H1 (cell line): ENCODE measurements at places on chromosomes 12 and 14. TPM values are rescaled to one million over a fixed set of nuclear protein-coding genes. Genes with fewer than 3 reads are reported as not detected.

Gene ANG
- polyA plus RNA-seq = 4.4 and 4.6 TPM in 2 replicates

Gene TMEM179
- 4.0 and 4.6 TPM in 2 replicates for polyA plus RNA-seq

Gene ZNF26
- polyA plus RNA-seq = 5.8 and 9.0 TPM in 2 replicates

Gene FGD4
- 7.1 and 8.5 TPM in 2 replicates for polyA plus RNA-seq

Gene KRT79
- polyA plus RNA-seq = not detected in 2 replicates

Gene OR4K17
- polyA plus RNA-seq = not detected in 2 replicates
